ENCODE measurements at places on chromosomes 16 and 17. TPM values are rescaled to one million over a fixed set of nuclear protein-coding genes. Genes with fewer than 3 reads are reported as not detected.

DNA sequence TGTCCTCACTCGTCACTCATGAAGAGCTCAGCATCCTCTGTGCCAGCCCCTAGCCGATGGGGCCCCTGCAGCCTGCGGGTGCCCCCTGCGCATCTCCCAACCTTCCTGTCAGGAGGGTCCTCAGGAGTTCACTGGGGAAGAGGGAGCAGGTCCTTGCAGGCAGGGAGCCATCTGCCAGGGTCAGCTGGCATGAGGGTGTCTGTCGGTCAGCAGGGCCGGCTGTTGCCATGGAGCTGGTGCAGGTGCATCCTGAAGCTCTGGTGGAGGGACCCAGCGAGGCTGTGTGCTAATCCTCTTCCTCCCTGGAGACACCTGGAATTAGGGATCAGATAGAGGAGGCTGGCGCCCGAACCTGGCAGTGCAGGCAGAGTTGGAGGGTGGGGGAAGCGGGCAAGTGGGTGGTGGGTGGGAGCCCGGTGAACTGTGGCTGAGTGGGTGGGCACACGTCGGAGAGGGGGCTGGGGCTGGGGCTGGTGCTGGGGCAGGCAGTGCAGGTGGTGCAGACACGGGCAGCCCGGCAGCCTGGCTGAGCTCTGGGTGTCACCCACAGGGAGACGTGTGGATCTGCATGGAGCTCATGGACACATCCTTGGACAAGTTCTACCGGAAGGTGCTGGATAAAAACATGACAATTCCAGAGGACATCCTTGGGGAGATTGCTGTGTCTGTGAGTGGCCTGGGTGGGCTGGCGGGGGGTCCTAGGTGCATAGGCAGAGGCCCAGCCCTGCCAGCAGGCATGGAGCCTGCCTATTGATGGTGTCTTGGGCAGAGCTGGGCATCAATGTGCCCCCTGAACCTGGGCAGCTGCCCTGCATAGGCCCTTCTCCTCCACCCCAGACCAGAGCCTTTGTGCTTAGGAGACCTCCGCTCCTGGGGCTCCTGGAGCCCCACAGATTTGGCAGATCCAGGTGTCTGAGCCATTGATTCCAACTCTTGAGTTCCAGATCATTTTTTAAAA lies 17.4 kb downstream of the MAP2K3 start:
- DNase-seq: peak; percentile 76

DNA sequence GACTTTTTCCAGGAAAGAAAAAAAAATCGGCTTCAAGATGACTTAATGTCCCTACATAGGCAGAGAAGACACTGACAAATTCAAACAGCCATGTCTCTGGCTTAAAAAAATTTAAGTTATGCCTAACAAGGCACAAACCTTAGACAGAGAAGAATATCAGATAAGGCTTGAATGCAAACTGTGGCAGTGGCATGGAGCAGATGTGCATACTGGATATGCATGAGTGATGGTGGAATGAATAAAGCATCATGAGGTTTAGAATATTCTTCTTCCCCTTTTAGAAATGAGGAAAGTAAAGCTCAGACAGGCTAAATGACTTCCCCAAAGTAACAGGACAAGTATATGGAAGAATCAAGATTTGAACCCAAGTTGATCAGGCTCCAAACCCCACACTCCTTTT lies 23.2 kb upstream of the WSCD1 start:
- DNase-seq: no peak

The TEKT5 gene
- total RNA-seq: 0.43 TPM

- no peak for DNase-seq
Measured at GRCh38 chr16:54309341-54309740, 22.8 kb upstream of the IRX3 start.

The LRRC46 gene
- total RNA-seq: 0.42 TPM

DNA sequence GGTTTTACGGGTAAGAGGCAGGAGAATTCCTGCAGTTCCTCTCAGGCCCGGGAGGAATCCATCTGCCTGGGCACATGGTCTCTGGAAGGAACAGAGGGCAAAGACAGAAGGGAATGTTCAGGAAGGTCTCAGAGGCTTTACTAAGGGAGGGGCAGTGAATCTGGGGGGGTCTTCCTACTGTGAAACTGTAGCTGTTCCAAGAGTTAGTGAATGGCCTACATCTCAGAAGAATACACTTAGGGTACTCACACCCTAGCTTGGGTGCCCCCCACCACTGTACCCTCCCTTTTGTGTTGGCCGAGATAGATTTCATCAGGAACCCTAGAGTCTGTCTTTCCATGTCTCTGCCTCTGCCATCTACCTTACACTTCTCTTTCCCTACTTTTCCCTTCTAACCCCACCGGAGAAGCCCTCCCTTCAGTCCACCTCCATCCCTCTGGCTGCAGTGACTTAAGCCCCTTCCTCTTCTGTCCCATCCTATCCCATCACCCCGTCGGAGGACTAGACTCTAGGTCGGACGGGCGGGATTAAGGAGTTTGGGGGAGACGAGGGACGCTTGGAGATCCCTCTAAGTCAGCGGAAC lies 316 bp downstream of the DLG4 start:
- no peak for DNase-seq

The SLC6A2 gene
- not detected for total RNA-seq

DNA sequence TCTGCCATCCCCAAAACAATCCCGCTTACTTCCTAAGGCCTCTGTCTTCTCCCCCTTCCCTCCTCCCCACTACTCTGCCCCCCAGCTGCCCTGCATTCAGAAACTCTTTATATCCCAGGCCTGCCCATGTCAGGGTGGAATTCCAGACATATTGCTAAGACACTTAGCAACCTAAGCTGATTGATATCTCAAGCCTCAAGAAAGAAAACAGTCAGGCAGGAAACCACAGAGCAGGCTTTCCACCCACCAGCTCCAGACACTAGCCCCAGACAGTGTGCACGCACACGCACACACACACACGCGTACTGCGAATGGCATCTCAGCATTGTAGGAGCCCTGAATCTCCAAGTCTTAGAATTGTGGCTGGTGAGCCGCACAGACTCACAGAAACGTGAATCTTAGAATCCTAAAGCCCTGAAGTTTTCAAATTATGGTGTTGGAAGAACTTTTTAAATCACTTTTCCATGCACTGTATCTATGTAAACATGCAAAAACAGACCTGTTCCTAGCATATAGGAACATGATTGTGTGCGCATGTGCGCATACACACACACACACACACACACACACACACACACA lies 8.8 kb upstream of the LPCAT2 start:
- DNase-seq: no peak

The SLC16A11 gene
- 3.3 TPM for total RNA-seq

Data from spleen (tissue), 13 donors.